Urinary bladder (tissue), 4 donors: ENCODE measurements at places on chromosomes 12 and 14. TPM values are rescaled to one million over a fixed set of nuclear protein-coding genes. Genes with fewer than 3 reads are reported as not detected.

DNA sequence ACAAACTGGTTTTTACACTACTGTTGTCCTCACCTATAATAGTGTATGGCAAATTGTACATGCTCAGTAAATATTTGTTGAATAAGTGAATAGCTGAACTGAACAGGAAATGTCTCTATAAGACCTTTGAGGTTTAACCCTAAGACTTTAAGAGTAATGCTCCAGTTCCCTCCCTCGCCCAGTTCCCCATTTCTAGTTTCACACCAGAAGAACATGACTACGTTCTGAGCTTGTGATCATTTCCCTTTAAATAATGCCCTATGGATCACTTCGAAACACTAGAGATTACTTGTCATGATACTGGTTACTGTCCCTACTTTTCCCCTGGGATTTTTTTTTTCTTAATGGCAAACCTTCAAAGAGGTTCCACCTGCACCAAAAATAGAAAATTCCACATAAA is 69.3 kb downstream of the PRKD1 start:
- DNase-seq = no peak

DNA sequence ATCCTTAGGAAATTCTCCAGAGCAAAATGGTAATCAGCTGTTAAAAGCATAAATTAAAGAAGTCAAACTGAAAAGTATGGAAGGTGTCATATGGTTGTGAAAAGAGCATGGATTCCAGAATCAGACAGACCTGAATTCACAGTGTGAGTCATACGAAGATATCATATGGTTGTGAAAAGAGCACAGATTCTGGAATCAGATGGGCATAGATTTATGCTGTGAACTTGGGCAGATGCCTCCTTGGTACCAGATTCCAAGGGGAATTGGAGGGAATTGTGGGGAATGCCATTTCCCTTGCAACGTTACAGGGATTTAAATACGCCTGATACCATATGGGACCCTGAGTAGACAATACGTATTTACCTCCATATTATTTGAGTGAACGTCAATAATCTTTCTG is 183.7 kb downstream of the GALC start:
- no peak for DNase-seq

DNA sequence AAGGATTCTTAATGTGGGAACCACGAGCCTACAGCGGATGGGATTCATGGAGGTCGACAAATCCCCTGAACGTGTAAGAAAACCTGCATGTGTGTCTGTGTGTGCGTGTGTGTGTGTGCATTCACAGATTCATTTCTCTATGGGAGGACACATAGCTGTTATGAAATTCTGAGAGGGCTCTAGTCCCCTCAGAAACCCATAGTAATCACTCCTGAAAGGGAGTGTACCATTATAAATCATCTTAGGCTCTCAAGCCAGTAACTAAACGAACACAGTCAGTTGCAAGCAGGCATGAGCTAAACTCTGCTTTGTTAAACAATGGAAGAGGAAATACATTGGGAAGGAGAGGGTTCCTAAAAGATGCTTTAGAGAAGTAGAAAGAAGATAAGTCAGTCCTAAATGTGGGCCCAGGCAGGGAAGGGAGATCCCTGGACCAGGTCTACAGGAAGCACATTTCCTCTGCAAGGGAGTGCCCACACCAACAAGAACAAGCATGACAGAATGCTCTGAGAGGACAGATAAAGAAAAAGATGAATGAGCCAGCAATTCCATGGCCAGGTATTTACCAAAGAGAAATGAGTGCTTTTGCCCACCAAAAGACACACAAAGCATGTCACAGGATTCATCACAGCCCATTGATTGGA is 91.3 kb downstream of the ITPR2 start:
- no peak for DNase-seq

GRCh38 chr12:119877639-119877948 is 474 bp upstream of the CIT start:
- no peak for DNase-seq

- no peak for DNase-seq
Measured at GRCh38 chr12:50564237-50564947, 59.6 kb downstream of the DIP2B start.

GRCh38 chr14:55441286-55441685 is 870 bp upstream of the TBPL2 start:
- DNase-seq = no peak

GRCh38 chr14:22319526-22320361 is 269.3 kb downstream of the DAD1 start:
- no peak for DNase-seq

GRCh38 chr12:122569288-122569687 is 42.2 kb downstream of the KNTC1 start:
- no peak for DNase-seq

- DNase-seq = no peak
Measured at GRCh38 chr12:88273875-88274274, 131.8 kb downstream of the TMTC3 start.

- no peak for DNase-seq
Measured at GRCh38 chr14:29584992-29585391, 342.7 kb downstream of the PRKD1 start.

GRCh38 chr12:11669348-11669747 is 19.9 kb downstream of the ETV6 start:
- no peak for DNase-seq

- no peak for DNase-seq
Measured at GRCh38 chr12:98328467-98328866, 186.9 kb upstream of the TMPO start.

- no peak for DNase-seq
Measured at GRCh38 chr12:6171409-6172015, 28.7 kb upstream of the CD9 start.

GRCh38 chr14:61510736-61511557 is 184.4 kb upstream of the HIF1A start:
- no peak for DNase-seq

- no peak for DNase-seq
Measured at GRCh38 chr14:84128050-84128449, 1401.9 kb upstream of the FLRT2 start.

DNA sequence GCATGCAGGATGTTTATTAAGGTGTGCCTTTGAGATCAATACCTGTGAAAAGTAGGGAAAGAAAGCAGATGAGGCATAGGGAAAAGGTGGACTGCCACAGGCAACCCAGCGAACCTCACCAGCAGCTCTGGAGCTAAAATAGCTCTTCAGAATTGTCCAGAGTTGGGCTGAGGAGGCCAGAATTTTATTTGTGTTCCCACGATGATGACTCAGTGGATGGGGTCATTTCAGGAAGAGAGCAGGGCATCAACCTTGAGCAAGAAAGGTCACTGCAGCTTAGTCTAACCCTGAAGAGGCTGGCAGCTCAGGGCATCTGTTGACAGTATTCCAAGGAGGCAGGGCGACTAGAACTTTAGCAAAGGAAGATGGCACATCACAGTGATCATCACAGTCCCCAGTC is 696.1 kb downstream of the DIO2 start:
- no peak for DNase-seq

The TEX52 gene
- total RNA-seq = not detected

The TAS2R14 gene
- 20.3 TPM for total RNA-seq

The ALDH1L2 gene
- 27.7 TPM for total RNA-seq

The VDR gene
- total RNA-seq = 0.79 TPM

The LETMD1 gene
- 61.4 TPM for total RNA-seq
